ENCODE measurements at places on chromosomes 6 and 20.

- peak within 1 kb of the TSS; percentile 91 for H3K27ac ChIP-seq
- H3K36me3 ChIP-seq = no peaks in the 10 kb centered on the region
- peak; percentile 88 for DNase-seq
- H3K27me3 ChIP-seq = peaks cover 19% of the 10 kb centered on the region
- H3K4me1 ChIP-seq = peaks cover 68% of the 10 kb centered on the region
- peak within 1 kb of the TSS; percentile 70 for H3K4me3 ChIP-seq
These were observed at the start of gene THBD for GRCh38 chr20:23049201-23050075. TSS of gene THBD (minus strand) at chr20:23049672. CDS start at chr20:23049504, 168 bp downstream.

DNA sequence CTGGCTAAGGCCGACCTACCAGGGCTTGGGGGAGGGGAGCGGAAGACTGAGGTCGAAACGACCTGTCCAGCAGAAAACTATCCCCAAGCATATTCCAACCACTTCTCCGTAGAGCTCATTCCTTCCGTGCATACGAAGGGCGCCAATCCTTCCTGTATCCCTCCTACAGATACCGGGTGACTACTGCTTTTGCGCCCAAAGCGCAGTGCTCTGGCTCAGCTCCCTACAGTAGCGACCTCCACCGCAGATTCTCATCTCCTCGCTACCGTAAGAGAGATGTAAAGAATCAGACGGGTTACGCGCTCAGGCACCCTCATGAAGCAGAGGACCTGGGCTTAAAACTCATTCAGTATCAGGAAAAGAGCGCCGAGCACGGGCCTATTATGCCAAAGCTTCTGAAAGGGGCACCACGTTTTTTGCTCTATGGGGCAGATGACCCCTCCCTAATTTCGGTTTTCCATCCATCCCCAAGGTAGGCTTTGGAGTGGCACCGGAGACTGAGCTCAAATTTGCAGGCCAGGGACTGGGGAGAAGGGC, 563 bp upstream of the NNAT start:
- no peaks in the 10 kb centered on the region for H3K27me3 ChIP-seq
- H3K4me1 ChIP-seq = peaks cover 97% of the 10 kb centered on the region
- H3K36me3 ChIP-seq = no peaks in the 10 kb centered on the region
- H3K4me3 ChIP-seq = no peak overlapping the region
- DNase-seq = no peak

DNA sequence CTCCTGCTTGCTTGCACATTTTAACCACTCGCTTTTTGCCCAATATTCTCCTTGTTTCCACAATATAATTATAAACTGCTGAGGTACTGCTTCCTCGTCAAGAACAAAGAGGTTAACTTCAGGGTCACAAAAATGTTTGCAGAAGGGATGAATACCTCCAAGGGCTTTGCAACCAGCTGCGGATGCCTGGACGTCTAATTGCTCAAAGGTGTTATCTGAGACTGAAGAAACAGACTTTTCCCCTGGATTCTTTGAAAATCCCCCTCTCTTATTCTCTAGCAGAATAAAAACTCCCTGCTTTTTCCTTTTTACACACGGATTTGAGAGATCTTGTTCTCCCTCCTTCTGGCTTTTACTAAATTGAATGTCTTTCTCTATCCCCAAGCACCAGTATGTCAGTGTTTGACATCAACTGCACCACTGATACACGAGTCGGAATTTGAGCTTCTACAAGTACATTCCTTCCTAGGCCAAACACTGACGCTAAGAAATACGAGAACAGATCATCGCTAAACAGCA, 336 bp upstream of the SMPDL3A start:
- peak overlapping the region; percentile 93 for H3K4me3 ChIP-seq
- no peak for DNase-seq
- no peaks in the 10 kb centered on the region for H3K4me1 ChIP-seq
- H3K27me3 ChIP-seq = no peaks in the 10 kb centered on the region
- peak overlapping the region; percentile 94 for H3K27ac ChIP-seq
- no peaks in the 10 kb centered on the region for H3K36me3 ChIP-seq

- DNase-seq = no peak
- no peaks in the 10 kb centered on the region for H3K36me3 ChIP-seq
- H3K27ac ChIP-seq = no peak overlapping the region
- H3K4me3 ChIP-seq = no peak overlapping the region
- no peaks in the 10 kb centered on the region for H3K4me1 ChIP-seq
These were observed 57.6 kb upstream of the HMGCLL1 start for GRCh38 chr6:55636406-55637102.

- H3K4me1 ChIP-seq = peaks cover 14% of the 10 kb centered on the region
- no peak for DNase-seq
- no peak overlapping the region for H3K4me3 ChIP-seq
- H3K27me3 ChIP-seq = no peaks in the 10 kb centered on the region
- H3K27ac ChIP-seq = no peak overlapping the region
- no peaks in the 10 kb centered on the region for H3K36me3 ChIP-seq
These were observed 157.8 kb downstream of the SYCP2 start for GRCh38 chr20:59775687-59776055.

- H3K27ac ChIP-seq = peak overlapping the region; percentile 32
- H3K4me1 ChIP-seq = peaks cover 23% of the 10 kb centered on the region
- H3K36me3 ChIP-seq = no peaks in the 10 kb centered on the region
- no peaks in the 10 kb centered on the region for H3K27me3 ChIP-seq
- no peak for DNase-seq
These were observed 18.9 kb downstream of the GCLC start for GRCh38 chr6:53526000-53526399.

DNA sequence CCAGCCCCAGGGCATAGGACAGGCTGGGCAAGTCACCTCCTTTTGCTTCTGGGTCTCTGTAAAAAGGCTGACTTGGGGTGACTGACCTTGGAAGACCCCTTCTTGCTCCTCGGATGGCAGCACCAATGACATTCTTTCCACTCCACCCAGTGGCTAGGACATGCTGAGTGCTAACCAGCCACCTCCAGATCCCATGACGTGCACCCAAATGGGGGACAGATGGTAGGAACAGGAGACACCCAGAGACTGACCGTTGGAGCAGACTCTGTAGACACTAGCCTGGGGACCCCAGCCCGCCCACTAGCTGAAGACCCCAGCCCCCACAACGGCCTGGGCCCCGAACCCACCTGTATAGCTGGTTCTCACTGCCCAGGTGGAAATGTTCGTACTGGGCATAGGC, 38.3 kb downstream of the ANGPT4 start:
- no peak overlapping the region for H3K27ac ChIP-seq
- no peak overlapping the region for H3K4me3 ChIP-seq
- no peaks in the 10 kb centered on the region for H3K36me3 ChIP-seq
- H3K27me3 ChIP-seq = no peaks in the 10 kb centered on the region
- DNase-seq = no peak
- H3K4me1 ChIP-seq = no peaks in the 10 kb centered on the region

GRCh38 chr6:96783307-96783706, 54.0 kb downstream of the GPR63 start:
- H3K4me1 ChIP-seq = no peaks in the 10 kb centered on the region
- H3K4me3 ChIP-seq = no peak overlapping the region
- H3K36me3 ChIP-seq = no peaks in the 10 kb centered on the region
- H3K27me3 ChIP-seq = no peaks in the 10 kb centered on the region
- no peak for DNase-seq

DNA sequence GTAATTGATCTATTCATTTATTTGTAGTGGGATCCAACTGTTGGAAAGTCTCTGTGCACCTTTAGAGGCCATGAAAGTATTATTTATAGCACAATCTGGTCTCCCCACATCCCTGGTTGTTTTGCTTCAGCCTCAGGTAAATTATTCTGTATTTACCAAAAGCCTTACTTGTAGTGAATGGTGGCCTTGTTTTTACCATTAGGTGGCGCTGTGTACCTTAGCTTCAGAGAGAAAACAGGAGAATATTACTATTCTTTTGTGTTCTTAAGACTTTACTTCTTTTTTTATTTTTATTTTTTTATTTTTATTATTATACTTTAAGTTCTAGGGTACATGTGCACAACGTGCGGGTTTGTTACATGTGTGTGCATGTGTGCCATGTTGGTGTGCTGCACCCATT, 23.7 kb downstream of the PEX7 start:
- H3K27me3 ChIP-seq = no peaks in the 10 kb centered on the region
- no peak overlapping the region for H3K4me3 ChIP-seq
- no peak overlapping the region for H3K27ac ChIP-seq
- no peaks in the 10 kb centered on the region for H3K36me3 ChIP-seq
- H3K4me1 ChIP-seq = no peaks in the 10 kb centered on the region

- no peak overlapping the region for H3K27ac ChIP-seq
- H3K4me1 ChIP-seq = no peaks in the 10 kb centered on the region
- no peak overlapping the region for H3K4me3 ChIP-seq
- no peaks in the 10 kb centered on the region for H3K36me3 ChIP-seq
- no peak for DNase-seq
These were observed 26.8 kb upstream of the ASF1A start for GRCh38 chr6:118867181-118867580.

GRCh38 chr6:90230548-90231215, 66.0 kb downstream of the BACH2 start:
- H3K4me3 ChIP-seq = no peak overlapping the region
- no peak overlapping the region for H3K27ac ChIP-seq
- peaks cover 13% of the 10 kb centered on the region for H3K4me1 ChIP-seq

DNA sequence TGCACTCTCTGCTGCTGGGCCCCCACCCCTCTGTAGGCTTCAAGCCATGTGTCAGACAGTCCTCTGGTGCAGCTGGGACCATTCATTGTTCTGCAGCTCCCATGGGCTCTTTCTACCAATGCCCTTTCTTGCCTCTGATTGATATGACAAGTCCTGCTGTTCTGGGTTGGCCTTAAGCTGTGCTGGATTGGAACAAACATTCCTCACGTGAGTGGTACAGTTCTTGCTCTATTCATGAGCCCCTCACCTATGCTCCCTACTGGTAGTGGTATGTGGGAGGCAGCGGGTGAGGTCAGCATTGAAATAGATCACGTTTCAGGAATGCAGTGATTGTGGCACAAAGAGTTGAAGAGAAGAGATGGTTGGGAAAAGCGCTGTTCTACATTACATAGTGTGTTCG, 48.8 kb upstream of the RALY start:
- H3K27me3 ChIP-seq = no peaks in the 10 kb centered on the region
- no peak overlapping the region for H3K27ac ChIP-seq
- no peaks in the 10 kb centered on the region for H3K4me1 ChIP-seq
- H3K4me3 ChIP-seq = no peak overlapping the region
- no peak for DNase-seq

DNA sequence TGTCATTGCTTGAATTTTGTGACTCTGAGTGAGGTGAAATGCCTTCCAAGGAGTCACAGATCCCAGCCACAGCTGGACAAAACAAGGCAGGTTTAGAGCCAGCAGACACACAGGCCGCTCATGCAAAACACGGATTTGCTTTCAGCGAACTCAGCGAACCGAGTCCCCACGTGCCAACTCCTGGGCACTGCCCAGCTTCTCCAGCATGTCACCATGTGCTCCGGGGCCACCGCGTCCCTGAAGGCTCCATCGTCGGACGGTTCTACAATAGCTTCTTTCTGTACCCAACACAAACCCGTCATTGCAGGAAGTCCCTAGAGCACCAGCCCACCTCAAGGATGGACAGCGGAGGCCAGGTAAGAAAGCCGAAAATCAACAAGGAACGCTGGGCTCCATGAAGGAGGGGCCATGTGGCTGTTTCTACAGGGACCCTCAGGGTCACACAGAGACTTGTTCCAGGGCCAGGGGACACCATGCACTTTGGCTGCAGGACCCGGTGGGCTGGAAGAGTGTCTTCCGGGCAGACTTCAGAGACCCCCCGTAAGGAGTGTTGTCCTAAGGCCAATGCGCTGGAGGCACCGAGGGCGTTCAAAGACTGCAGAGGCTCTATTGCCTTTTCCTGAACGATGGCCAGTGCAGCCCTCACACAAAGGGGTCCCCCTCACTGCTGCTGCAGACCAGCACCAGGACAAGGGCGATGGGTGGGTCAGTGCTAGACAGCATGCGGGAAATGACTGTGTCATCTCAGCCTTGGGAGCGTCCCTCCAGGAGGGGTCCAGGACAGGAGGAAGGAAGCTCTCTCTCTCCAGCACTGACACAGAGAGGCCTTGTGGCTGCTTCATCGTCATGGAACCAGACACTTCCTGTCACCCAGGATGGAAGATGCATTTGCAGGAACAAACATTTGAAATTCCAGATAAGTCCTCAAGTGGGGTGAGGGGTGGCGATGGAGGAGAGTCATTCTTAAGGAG, 19.8 kb downstream of the DACT2 start:
- peaks cover 16% of the 10 kb centered on the region for H3K27me3 ChIP-seq
- H3K4me3 ChIP-seq = no peak overlapping the region
- no peak overlapping the region for H3K27ac ChIP-seq
- DNase-seq = no peak

DNA sequence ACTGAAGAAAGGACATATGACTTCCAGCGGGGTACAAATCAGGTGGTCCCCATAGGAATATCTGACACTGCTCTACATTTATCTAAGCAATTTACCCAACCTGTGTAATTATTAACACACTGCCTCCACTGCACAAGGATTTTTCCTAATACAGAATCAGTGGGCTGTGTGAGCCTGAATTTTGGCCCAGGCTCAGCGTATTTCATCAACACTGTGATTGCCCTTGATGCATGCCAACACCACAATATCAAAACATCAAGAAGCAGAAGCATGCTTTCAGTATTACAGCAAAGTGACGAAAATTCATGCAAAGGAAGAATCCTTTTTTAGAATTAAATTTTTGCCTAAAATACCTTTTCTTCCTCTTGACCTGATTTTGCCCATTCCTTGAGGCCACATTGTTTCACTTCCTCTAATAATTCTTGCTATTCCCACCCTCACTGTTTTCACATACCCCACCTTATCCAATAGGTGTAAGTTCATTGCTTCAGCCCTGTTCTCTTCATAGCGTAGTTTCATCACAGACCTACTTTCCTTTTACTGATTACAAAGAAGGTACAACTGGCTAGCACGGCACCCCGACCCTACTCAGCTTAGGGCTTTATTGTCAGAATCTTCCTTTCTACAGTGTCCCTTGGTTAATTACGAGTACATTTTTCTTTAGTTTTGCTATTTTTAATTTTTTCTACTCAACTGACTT, 83.7 kb upstream of the PTCHD4 start:
- H3K27ac ChIP-seq = no peak overlapping the region
- no peaks in the 10 kb centered on the region for H3K4me1 ChIP-seq
- no peak for DNase-seq
- no peak overlapping the region for H3K4me3 ChIP-seq
- no peaks in the 10 kb centered on the region for H3K27me3 ChIP-seq

DNA sequence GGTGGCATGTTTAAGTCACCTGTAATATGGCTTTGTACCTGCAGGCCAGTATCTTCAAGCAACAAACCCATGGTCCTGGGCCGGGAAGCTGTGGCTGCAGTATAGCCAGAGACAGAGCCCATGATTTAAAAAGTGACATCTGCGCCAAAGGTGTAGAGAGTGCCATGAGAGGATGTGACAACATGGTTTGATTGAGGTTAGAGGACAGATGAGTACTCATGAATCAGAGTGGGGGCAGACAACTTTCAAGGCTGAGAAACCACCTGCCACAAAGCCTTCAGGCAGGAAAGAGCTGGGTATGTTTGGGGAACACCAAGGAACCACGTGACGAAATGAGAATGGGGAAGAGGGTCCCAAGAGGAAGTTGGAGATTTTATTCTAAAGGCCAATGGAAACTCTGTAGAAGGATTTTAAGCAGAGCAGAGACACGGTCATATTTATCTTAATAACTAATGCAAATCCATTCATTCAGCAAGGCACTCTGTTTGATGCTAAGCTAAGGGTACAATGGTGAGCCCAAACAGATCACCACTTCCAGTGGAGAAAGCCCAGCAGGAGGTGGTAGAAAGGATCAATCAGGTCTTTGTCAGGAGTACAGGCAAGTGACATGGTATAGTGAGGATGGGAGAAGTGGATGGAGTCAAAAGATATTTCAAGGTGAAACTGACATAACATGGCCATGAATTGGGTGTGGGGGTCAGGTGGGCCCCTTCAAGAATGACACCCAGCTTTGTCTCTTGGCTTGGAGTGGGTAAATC, 3.4 kb upstream of the MICAL1 start:
- H3K4me1 ChIP-seq = peaks cover 28% of the 10 kb centered on the region
- H3K27ac ChIP-seq = no peak overlapping the region
- H3K27me3 ChIP-seq = no peaks in the 10 kb centered on the region

All from heart right ventricle (tissue), 16 donors.